ENCODE measurements at places on chromosomes 13 and 19. TPM values are rescaled to one million over a fixed set of nuclear protein-coding genes. Genes with fewer than 3 reads are reported as not detected.

The FGF22 gene
- 0.20 TPM for total RNA-seq

GRCh38 chr13:42061943-42062342 is 13.5 kb downstream of the DGKH start:
- no peak for DNase-seq

- DNase-seq = no peak
These were observed 44.9 kb upstream of the USPL1 start for GRCh38 chr13:30572859-30573275.

DNA sequence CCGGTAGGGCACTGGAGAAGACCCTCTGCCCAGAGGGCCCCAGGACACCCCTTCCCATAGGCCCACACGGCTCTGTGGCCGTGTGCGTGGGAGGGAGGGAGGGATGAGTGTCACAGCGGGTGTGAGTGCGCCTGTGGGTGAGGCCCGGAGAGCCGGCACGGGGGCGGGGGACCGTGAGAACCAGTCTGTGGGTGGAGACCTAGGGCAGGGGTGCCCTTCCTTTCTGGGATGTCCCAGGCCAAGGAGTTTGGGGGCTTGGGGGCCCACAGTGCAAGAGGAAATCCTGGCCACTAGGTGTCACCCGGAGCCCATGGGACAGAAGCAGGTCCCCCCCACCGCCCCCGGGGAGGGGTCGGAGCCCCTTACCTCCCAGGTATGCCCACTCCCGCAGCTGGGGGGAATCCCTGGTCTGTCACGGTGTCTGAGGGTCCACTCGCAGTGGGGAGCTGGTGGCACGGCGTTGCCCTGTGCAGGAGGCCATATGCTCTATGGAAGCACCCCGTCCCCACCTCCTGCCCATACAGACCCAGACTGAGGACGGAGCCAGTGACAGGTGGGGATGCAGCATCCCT is 16.0 kb upstream of the SLC7A10 start:
- no peak for DNase-seq

GRCh38 chr19:40776932-40777644 is 959 bp upstream of the RAB4B start:
- DNase-seq = peak; percentile 87

- no peak for DNase-seq
These were observed 78.8 kb downstream of the SPRY2 start for GRCh38 chr13:80262051-80262695.

All from CD8-positive, alpha-beta memory T cell (primary cell).